GM03348 (cell line): ENCODE measurements at places on chromosomes 3 and 15.
A peak's percentile ranks its signal among the peaks of the same experiment; 100 is the strongest.

- DNase-seq, result no peak
These were observed 424.1 kb downstream of the FGF12 start for GRCh38 chr3:192303235-192303634.

GRCh38 chr3:105062853-105063252 is 303.9 kb upstream of the ALCAM start:
- DNase-seq, result no peak

DNA sequence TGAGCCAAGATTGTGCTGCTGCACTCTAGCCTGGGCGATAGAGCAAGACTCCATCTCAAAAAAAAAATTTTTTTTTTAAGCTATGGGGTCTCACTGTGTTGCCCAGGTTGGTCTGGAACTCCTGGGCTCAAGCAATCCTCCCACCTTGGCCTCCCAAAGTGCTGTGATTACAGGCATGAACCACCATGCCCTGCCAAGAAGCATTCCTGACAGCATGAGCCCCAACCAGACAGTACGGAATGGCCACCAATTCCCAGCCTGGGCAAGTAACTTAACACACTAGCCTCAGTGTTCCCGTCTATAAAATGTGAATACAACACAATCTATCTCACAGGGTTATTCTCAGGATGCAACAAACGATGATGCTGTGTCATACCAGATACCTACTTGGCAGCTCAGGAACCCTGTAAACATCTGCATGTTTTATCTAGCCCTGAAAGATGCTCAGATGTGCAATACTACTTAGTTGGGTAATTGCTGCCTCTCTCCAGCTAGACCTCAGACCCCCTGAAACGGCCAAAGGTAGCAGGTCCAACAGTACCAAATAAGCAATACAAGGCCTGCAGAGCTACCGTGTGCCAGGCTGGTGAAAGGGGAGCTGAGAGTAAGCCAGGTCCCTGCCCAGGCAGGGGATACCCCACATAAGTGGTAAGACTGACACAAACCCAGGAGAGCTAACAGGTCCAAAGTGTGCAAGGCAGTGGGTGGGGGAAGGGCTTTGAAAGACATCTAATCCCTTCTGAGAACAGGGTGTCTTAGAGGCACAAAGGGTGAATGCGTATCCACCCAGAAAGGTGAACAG is 1.9 kb downstream of the TKT start:
- DNase-seq, result no peak

DNA sequence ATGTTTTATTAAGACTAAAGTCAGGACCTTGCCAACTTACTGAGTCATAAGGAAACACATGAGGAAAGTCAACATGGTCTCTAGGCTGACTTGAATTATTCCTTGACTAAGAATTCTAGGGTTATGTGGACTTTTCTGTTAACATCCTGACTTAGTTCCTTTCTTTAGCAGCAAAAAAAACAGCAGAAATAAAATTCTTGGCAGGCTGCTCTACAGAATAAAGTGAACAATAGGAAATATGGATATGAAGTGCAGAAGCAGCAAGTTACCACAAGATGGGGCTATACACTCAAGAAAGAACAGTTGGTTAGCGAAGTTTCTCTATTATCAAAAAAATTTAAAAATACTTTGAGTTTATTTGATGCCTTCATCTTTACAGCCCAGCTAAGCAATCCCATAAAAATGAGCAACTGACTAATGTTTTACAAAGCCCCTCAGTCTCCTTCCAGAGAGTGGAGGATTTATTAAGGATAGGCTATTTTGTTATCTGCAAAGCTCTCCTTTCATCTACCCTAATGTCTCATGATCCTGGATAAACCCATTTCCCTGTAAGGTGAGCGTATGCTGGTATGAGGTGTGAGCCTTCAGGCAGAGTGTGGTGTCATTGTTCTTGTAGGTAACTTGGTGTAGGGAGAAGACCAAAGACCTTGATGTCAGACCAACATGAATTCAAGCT is 23.1 kb upstream of the MCCC1 start:
- peak; percentile 78 for DNase-seq

DNA sequence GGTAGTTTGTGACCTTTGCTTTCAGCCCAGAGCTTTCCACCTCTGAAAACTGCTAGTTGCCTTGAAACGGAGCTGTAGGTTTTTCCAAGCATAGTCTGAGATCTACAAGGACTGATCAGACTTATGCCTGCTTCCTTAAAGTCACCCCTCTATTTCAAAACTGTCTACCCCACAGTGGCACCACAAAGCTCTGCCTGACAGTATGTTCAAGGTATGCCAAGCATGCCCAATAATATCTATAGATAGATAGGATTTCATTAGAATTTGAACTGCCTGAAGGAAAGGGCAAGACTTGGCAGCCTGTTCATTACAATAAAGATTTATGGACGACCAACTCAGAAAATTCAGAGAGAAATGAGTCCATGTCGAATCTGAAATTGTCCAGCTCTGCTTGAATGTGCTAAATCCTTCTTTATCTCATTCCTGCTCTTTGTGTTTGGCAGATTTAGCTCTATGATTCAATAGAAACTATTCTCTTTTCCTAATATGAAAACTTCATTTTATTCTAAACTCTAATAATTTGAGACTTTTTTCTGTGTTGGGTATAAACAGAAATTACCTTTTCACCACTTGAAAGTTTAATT is 227.6 kb upstream of the TBC1D5 start:
- no peak for DNase-seq

DNA sequence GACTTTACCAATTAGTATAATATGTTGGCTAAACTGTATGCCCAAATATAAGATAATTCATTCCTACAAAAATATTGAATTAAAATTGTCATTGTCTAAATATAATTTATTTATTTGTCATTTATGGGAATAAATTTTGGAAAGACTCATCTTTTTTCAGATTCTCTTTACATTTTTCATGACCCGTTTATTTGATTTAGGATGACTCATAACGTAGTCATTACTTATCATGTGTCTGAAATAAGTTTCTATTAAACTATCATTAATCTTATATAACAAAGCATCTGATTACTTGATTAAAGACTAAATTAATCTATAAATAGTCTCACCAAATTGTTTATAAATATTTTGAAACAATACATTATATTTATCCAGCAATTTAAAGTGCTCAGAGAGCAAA is 516.6 kb downstream of the CADM2 start:
- no peak for DNase-seq

DNA sequence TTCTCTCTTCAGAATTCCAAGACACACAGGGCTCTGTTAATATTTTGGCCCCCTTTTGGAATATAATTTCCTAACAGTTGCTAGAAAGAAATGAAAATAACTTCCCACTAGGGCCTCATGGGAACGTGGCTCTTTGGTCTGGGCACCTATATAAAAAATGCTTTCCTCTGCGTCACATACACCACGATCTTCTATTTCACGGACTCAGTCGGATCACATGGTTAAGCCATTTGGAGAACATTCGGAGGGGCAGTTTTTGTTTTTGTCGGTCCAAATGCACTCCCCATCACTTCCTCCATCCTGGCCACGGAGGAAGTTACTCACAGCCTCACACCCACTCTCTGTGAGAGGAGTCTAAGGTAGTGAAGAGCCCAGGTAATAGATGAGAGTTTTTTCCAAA is 21.0 kb downstream of the TMEM44 start:
- DNase-seq, result no peak

DNA sequence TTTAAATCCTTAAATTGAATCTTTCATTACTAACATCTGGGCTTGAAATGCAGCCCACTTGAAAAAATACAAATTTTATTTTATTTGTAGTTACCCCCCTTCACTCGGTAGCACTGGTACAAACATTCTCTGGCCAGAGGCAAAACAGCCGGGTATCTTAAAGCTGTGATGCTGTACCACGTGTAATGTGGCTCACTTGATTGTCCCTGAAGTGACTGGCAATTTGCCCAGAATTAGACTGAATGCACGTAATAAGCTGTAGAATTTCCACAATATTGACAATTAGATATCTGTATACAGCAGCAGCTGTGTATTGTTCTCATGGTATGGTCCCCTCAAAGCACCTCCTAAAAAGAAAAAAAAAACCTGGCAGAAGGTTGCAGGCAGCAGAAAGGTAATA is 192.8 kb upstream of the TBC1D5 start:
- DNase-seq, result no peak

DNA sequence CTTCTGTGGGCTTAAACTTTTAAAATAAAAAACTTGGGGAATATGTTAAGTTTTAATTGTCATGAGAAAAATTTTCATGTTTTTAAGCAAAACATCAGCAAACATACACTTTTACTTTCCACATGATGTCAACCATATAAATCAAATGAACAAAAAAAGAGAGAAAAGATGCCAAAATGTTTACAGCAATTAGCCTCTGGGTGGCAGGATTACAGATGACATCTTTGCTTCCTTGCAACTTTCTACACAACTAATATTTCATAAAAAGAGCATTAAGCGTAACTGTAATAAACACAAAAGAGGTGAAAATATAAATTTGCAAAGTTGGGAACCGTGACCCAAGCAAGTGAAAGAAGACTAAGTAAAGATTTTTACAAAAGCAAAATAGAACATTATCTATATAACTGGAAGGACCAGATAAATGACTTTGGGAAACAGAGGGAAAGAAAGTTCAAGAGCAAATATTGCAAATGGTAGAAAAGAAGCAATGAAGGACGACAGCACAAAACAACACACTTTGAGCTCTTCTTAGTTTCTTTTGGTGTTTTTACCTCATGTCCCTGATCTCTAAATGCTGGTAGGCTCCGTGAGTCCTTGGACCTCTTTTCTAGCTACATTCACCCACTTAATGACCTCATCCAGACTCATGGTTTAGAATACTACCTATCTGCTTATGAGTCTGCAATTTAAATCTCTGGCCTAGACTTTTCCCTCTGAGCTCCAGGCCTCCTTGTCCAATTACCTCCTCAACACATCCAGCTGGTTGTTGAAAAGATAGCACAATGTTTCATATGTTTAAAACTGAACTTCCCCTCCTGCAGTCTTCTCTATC is 9.4 kb downstream of the TP53BP1 start:
- DNase-seq, result peak; percentile 36
